ENCODE measurements at places on chromosomes 7 and 10.

DNA sequence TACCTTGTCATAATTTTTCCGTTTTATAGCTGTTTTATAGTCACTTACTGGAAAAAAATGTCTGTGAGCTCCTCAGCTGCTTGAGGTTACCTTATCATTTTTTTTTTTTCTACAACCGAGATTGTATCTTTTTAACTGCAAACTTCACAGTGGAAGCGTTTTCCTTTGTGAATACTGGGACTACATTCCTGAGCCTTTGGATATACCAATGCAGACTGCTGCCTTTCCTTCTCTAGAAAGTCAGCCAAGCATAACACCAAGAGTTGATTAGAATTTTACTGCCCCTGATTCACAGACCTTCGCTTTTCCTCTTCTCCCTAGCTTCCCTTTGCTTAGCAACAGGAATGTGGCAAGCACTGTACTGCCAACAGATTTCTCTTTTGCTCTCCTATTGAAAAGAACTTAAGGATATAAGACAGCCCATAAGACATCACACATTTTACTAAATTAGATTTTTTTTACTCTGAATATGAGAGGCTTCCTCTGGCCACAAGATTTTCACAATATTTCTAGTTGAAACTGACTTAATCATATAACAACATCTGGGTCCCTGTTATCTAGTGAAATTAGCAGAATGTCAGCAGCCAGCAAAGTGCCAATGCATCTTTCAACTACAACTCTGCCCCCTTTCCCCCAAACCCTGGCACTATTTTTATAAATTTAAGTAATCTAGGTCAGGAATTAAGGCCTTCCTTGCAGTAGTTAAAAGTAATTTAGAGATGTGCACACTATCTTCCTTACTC, 170.6 kb downstream of the PRKG1 start:
- DNase-seq, result no peak

DNA sequence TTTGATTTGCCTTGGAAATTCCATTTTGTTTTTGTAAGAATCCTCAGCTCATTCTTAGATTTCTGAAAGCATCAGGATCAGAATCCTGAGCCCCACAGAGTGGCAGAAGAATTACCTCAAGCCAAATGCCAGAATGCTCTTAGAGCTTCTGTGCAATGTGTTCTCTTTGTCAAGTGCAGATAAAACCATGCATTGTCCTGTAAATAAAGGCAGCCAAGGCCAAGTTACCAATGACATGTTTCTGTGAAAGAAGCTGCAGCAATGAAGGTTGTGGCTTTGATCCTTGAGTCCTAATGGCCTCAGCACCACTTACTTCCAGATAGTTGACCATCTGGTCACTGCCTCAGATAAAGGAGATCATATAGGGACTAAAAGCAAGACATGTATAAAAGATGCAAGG, 343.3 kb upstream of the AKR1E2 start:
- no peak for DNase-seq

DNA sequence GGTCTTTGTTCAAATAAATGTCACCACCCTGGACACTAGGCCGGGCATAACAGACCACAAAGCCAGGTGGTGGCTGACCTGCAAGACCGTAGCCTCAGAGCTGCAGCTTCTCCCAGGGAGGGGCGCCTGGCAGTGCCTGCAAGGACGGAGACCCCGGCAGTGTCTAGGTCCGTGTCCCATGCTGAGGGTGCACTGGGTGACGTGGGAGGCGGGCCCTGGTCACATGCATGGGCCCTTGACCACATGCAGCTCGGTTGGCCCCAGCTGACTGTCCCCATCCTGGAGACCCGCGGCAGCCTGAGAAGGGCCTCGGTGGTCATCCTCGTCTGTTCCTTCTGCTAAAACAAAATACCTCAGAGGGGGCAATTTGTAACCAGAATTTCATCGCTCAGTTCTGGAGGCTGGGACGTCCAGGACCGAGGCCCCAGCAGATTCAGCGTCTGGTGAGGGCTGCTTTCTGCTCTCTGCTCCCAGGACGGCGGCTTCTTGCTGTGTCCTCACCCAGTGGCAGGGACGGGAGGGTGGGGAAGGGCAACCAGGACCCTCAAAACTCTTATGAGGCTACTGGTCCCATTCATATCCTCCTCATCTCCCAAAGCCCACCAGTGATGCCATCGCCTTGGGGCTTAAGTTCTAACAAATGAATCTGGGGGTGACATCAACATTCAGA, 36.8 kb downstream of the PWWP2B start:
- no peak for DNase-seq

DNA sequence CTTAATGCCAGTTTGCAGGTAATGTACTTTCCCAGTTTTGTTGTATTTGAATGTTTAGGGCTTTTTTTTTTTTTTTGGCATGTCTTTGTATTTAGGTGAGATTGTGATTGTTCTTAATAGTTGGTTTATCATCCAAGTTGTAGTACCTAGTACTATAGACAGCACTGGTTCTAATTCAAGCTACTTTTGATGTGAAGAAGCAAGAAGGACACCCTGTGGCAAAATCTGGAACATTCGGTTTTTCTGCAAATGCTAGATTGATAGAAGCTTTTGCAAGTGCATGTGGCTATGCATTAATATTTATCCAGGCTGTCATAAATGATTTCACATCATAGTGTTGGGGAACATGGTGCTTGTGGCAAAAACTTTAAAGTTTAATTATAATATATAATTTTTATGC, 248.9 kb downstream of the FOXP2 start:
- no peak for DNase-seq

- no peak for DNase-seq
Observed at GRCh38 chr7:80918909-80919721, at the start of gene SEMA3C. Gene SEMA3C (minus strand): TSS chr7:80919051. CDS start chr7:80916781, 2,270 bp downstream.

GRCh38 chr10:112026438-112026837, 157.1 kb downstream of the GPAM start:
- no peak for DNase-seq

DNA sequence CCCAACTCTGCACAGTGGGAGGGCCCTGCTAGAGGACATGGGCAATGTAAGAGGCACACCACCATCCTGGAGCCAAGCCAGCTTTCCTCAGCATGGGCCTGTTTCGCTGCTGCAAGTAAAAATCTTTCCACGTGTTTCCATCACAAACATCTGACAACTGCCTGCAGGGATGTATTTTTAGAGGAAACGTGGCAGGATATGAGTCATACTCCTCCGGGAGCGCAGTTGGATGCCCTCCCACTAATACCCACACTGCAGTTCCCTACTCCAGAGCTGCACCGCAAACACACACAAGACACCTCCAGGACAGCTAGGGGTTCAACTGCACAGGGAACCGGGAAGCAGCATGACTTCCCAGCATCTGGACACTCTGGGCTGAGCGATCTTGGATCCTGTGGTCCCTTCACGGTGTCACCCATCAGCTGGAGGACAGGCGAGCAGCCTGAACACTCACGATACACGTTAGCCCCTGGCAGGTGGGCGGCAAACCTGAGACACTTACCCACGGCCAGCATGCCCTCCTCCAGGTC, 26.1 kb downstream of the PLAC9 start:
- DNase-seq, result no peak
